ENCODE measurements at places on chromosomes 5 and 9. TPM values are rescaled to one million over a fixed set of nuclear protein-coding genes. Genes with fewer than 3 reads are reported as not detected.

The TMEFF1 gene
- total RNA-seq: 15.7 TPM

The PRDM9 gene
- not detected for total RNA-seq

The PCDHGA2 gene
- 2.8 TPM for total RNA-seq

The CLIC3 gene
- 0.75 TPM for total RNA-seq

The C5orf58 gene
- total RNA-seq: not detected

The TMC1 gene
- total RNA-seq: not detected

The EQTN gene
- not detected for total RNA-seq

The ARL15 gene
- total RNA-seq: 9.7 TPM

Measured in kidney epithelial cell (primary cell).